ENCODE measurements at places on chromosomes 3 and 15.

GRCh38 chr15:57296473-57297162 lies 79.7 kb upstream of the CGNL1 start:
- no peak for DNase-seq

DNA sequence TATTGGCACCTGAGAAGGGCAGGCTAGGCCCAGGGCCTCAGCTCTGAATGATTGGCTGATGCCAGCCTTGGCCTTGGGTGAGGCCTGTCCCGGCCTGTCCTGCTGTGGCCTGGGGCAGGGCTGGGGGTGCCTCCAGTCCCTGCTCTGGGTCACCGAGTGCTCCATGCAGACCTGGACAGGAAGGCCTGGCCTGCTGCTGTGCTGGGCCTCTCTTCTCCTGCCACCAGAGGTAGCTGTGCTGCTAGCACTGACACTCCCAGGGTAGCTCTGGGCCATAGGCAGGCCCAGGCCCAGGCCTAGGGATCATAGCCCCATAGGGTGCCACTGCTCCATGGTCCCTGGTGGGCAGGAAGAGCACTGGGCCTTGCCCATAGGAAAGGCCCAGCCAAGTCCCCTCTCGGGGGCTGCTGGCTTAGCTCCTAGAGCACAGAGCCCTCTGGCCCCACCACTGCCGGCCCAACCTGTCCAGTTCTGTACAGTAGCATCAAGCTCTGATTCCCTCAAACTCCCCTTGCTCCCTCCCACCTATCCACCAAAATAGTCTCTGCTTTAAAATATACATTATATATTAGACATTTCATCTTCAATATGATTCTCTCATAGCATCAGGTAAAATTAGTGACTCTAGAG lies 18.2 kb downstream of the ABTB1 start:
- DNase-seq, result no peak

DNA sequence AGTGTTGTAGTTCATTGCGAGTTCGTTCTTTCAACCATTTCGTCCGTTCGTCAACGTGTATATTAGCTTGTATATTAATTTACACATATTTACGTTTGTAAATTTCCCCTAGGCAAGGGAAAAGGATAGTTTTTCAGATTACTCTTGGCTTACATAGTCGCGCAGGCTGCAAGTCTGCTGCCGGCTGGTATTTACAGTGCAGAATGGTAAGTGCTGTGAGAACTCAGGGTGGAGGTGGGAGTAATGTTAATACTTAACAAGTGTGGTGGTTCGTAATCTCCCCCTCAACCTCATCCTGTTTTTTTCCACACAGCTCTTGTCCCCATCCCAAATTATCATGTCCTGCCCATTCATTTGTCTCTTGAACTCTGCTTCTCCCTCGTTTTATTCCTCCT lies 766 bp downstream of the FAM98B start:
- no peak for DNase-seq

DNA sequence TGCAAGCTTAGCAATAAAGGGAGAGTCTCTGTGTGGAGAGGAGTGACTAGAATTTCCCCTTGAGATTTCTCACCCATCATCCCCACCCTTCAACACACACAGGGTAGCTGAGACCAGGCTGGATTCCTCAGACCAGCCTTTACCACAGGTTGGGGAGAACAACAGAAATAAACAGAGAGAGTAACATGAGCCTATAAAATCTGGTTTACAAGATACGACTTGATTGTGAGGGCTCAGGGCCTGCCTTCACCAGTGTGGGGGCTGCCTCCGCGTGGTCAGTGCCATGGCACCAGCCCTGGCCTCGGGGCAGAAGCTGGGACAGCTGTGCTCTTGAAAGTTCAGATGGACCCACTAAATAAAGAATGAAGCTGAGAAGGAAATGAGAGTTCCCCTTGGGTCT lies 14.6 kb upstream of the MAGEF1 start:
- no peak for DNase-seq

- no peak for DNase-seq
Observed at GRCh38 chr3:100043271-100043670, 71.0 kb downstream of the FILIP1L start.

DNA sequence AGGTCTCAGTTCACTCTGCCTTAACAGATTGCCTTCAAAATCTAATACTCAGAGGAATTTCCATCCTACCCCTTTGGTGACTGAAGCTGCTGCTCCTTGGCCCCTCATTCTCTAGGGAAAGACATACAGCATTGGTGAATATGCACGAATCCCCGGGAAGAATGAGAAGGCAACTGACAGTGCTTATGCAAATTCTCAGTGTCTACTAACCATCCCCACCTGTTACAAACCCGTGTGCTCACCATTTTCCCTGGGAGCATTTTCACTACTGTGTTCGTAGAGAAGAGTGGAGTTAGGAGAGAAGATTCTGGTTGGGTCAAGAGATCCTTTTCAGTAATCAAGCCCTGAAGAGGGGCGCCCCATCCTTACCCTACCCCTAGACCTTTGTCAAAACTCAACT lies 37.7 kb downstream of the SYNM start:
- no peak for DNase-seq

- no peak for DNase-seq
Observed at GRCh38 chr3:41102053-41102556, 97.2 kb upstream of the CTNNB1 start.

DNA sequence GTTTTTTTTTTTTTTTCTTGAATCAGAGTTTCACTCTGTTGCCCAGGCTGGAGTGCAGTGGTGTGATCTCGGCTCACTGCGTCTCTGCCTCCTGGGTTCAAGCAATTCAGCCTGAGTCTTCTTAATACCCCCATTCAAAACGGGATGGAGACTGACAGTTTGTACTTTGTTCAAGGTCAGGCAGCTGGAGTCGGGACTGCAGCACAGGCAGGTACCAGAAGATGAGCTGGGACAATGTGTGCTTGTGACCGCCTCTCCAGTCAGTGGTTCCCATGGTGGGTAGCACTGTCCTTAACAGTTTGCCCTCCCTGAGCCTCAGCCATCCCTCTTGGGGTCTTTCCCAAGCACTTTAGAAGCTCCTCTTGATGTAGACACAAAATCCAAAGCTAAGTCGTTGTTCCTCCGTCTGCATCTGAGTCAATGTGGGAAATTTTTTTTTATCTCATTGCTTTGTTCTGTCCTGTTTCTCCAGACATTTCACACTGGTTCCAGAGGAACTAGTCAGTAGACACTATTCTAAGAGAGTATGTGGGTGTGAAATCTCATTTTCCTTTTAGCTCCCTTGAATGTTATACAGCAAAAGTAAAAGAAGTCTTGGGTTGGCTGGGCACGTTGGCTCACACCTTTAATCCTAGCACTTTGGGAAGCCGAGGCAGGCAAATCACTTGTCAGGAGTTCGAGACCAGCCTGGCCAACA lies 5.3 kb upstream of the TTLL13 start:
- DNase-seq, result no peak

GRCh38 chr15:73573572-73573971 lies 59.6 kb downstream of the NPTN start:
- DNase-seq, result no peak

- no peak for DNase-seq
Observed at GRCh38 chr3:45690336-45691035, 1.3 kb downstream of the SACM1L start.

GRCh38 chr3:186361246-186361761 lies 730 bp downstream of the DGKG start:
- no peak for DNase-seq

- DNase-seq, result no peak
Observed at GRCh38 chr3:129684270-129684669, 77.8 kb upstream of the PLXND1 start.

DNA sequence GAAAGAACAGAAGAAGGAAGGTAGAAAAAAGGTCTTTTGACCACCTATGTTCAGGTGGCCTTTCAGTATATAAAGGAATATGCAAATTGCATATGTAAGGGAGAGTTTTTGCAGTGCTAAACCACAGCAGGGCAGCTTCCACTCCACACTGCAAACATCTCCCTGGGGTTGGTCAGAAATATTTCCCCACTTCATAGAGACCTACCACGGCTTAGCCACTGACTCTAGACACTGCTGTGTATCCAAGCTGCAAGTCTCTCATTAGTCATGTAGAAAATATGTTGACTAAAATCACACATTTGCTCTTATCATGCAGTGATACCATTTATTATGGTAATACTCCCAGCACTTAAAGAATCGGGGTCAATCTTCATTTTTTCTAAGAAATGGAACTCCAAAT lies 214.9 kb upstream of the NR2F2 start:
- no peak for DNase-seq

DNA sequence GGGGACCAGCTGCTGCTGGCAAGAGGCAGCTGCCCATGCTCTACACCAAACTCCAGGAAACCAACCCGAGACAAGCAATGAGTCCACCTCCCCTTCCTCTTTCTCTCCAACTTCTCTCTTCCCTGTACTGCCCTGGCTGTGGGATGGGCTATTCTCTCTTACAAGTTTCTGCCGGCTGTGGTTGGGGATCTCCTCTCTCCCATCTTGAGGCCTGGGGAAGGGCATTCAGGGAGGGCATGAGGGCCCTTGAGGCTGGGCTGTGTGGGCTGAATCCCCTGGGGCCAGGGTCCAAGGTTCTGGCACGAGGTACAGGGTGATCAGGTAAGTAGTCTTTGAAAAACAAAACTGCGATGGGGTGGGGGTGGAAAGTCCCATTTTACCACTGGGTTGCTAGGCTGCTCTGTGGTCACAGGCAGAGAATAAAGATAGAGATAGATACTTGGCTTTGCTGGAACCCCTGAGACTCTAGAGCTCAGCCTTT lies 32.3 kb upstream of the CTSH start:
- DNase-seq, result no peak

DNA sequence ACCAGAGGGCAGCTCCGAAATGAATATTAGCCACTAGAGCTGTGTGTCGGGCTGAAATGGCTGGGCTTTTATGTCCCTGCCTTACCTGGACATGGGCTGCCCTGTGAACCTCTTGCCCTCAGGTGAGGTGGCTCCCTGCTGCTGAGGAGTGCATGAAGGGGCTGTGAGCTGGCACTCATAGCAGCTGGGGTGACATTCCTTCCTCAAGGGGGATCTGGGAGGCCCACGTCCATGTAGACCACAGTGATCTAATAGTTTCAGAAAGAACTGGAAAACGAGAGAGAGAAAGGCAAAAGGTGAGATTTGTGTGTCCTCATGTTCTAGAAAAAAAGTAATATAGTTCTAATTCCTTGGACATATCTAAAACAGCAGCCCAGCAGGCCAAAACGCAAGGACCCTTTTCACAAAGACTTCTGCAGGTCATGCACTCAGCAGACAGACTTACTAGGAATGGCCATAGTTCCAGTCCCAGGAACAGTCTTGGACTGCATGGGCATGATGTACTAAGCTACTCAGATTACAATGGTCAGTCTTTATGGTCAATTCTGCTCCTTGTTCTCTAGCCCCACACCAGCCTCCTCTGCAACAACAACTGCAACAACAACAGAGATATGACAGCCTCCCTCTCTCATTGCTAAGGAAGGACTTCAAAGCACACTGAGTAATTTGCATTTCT lies 10.8 kb upstream of the SLC24A5 start:
- no peak for DNase-seq

GRCh38 chr3:126528800-126529541 lies 5.0 kb downstream of the CHST13 start:
- no peak for DNase-seq

DNA sequence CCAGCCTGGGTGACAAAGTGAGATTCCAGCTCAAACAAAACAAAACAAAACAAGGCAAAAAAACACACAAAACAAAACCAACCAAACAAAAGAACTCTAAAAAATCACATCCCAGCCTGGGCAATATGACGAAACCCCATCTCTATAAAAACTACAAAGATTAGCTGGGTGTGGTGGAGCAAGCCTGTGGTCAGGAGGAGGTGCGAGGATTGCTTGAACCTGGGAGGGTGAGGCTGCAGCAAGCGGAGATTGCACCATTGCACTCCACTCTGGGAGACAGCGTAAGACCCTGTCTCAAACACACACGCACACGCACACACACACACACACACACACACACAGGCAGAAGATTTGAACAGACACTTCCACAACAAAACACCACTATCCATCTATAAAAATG lies 99.6 kb downstream of the SHQ1 start:
- no peak for DNase-seq

- DNase-seq, result no peak
Observed at GRCh38 chr3:175732017-175732416, 872.9 kb downstream of the NAALADL2 start.

DNA sequence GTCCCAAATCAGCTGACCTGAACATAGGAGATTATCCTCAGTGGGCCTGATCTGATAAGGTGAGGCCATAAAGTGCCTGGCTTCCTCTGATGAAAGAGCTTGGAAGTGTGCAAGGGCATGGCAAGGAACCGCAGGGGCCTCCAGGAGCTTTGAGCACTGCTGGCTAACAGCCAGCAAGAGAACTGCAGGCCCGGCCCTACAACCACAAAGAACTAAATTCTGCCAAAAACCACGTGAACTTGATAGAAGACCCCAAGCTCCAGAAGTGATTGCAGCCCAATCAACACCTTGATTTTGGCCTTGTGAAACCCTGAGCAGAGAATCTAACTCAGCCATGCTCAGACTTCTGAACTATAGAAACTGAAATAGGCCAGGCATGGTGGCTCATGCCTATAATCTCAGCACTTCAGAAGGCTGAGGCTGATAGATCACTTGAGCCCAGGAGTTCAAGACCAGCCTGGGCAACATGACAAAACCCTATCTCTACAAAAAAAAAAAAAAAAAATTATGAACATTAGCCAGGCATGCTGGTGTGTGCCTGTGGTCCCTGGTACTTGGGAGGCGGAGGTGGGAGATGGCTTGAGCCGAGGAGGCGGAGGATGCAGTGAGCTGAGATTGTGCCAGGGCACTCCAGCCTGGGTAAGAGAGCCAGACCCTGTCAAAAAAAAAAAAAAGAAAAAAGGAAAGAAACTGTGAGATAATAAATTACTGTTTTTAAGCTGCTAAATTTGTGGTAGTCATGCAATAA lies 7.7 kb upstream of the DIS3L start:
- no peak for DNase-seq

GRCh38 chr15:94042180-94042928 lies 189.0 kb upstream of the MCTP2 start:
- DNase-seq, result no peak

DNA sequence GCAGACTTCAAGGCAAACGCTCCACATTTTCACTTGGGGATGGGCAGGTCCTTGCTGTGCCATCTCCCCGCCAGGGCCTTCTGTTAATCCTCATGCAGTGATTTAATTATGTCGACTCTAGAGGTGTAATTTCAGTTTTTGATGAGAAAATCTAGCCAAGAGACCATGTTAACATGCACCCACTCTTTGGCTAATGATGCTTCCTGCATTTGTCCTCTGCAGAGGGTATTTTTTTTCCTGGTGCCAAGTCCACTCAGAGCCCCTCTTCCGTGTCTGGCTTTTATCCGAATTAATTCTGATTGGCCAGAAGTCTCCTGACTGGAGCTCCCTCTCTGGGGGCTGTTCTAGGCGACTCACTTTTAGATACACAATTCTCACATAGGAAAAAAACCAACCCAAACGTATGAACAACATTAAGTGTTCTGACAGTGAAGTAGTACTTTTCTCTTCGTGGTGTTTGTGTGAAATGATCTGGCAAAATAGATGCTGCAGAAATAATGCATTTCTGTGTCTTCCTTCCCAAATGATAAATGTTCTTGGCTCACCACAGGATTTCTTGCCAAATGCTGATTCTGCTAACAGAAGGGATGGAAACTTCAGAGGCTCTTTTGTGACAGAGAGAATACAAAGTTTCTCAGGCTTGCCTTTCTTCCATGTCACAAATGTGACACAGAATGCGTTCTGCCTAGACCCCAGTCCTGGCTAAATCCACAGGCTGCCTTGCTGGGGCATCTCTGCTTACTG lies 190.0 kb downstream of the CACNA2D3 start:
- DNase-seq, result no peak
